ENCODE measurements at places on chromosomes 2 and 18.

GRCh38 chr18:28164771-28165483 is 12.0 kb downstream of the CDH2 start:
- no peak for DNase-seq

DNA sequence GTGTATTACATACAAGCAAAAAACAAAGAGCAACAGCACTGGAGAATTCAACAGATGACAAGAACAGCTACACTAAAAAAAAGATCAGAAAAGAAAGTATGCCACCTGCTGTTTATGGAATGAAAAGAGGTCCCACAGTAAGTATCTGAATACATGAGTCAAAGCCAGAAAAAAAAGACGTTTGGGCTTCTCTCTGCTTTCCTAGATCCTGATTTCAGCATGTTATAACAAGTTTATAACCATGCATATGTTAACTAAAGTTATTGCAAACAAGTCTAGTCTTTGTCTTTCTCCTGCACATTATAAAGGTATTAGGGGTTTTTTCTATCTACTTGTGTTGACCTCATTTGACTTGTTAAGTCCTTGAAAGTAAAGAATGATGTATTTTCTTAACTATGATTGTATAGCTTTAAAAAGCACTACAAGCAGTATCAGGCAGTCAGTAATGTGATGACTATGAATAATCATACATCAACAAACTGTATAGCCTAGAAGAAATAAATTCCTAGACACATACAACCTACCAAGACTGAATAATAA is 108.5 kb upstream of the COL5A2 start:
- no peak for DNase-seq

GRCh38 chr2:25368660-25369059 is 26.9 kb upstream of the DNMT3A start:
- DNase-seq = no peak

DNA sequence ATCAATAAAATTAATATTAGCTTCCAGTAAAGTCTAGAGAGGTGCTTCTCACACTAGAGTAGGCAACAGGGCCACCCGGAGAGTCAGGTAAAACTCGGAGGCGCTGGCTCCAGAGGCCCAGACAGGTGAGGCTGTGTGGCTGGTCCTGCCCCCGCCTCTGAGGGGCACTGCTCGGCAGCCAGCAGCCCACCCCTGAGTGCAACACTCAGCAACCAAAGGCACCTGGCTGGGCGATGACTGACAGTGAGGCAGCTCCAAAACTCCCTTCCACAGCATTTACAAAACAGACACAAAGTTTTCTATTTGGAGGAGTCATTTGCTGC is 138.8 kb upstream of the ID2 start:
- no peak for DNase-seq

GRCh38 chr2:192029089-192029488 is 165.6 kb downstream of the TMEFF2 start:
- DNase-seq = peak; percentile 9

- no peak for DNase-seq
Observed at GRCh38 chr2:42274863-42275262, 86.2 kb downstream of the COX7A2L start.

DNA sequence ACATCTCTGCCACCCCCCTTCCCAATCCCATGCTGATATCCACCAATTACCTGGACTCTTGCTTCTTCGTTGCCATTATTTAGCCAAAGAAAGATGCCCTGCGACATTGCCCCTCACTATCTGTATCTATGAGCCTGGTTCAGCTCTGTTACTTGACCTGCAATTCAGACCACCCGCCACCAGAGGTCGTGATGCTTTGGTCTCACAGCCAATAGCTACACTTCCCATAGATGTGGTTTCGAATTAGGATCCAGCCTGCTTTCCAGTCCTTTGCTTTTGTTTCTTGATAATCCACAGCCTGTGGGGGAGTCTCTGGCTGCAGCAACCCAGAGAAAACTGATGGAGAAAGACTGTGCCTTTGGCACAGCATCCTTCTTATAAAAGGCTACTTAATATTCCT is 239.4 kb downstream of the KLHL29 start:
- DNase-seq = peak; percentile 62

- DNase-seq = no peak
Observed at GRCh38 chr2:237501892-237502513, 15.0 kb downstream of the MLPH start.

- no peak for DNase-seq
Observed at GRCh38 chr2:97011977-97012569, 25.7 kb upstream of the FAM178B start.

DNA sequence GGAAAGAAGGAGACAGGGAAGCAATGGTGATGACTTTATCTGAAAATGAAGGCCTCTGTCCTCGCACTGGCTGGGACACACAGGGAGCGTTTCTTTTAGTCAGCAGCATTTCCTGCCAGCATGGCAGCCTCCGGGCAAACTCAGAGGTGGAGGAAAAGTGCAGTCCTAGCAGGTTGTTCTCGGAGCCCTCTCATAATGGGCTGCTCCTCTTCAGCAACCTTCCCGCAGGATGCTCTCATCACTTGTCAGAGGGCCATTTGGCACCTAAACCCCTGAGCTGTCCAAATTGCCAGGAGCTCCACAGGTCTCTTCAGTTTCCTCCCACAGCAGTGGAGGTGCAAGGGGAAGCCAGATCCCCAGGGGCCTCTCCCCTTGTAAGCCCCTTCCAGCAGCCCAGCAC is 6.2 kb downstream of the STK39 start:
- peak; percentile 35 for DNase-seq
